NB4 (cell line): ENCODE measurements at places on chromosomes 3 and 15.

GRCh38 chr3:126706631-126707030, 2.6 kb downstream of the CHCHD6 start:
- no peak for DNase-seq

DNA sequence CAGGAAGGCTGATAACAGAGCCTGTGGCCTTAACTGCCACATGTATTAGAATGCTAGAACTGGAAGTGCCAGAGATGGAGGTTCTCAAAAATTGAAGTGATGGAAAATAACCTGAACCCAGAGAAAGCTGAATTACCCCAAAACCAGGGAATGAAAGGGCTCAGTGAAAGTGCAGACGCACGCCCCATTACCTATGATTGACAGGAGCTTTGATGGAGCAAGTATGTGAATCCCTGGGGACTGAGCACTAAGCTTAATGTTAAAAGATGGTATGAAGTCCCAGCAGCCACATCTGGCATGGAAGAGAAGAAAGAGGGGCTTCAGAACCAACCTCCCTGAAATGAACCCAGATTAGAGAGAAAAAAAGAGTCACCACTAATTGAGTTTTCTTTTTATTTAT, 118.4 kb upstream of the FHIT start:
- DNase-seq, result peak; percentile 2

- DNase-seq, result peak; percentile 66
These were observed 35.4 kb downstream of the MCTP2 start for GRCh38 chr15:94266789-94267188.

DNA sequence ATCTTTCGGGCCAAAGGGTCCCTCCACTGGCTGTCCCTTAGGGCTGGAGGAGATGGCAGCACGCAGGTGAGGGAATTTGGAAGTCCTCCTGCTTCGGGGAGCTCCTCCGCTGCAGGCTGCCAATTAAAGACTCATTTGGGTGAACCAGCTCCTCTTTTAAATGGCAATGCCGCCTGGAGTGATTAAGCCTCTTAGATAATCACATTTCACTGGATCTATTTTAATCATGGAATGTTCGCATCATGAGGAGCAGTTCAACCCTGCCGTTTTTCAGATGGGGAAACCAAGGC, 117.9 kb downstream of the LIPC start:
- DNase-seq, result no peak

DNA sequence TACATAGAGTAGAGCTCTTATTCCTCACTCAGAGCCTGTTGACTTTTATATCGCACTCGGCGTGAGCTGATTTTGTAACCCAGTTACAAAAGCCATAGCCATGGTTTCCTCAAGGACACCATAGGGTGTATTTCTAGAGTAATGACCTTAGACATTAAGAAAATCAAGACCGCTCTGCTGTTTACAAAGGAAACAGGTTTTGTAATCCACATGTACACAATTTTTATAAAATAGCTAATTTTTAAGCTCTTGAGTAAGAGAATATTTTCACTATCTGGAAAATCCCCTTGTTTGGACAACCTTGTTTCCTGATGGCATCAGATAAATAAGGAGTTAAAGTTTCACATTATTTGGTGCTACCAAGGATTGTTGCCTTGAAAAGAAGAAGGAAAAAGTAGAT, 104.7 kb downstream of the PGPEP1L start:
- no peak for DNase-seq

DNA sequence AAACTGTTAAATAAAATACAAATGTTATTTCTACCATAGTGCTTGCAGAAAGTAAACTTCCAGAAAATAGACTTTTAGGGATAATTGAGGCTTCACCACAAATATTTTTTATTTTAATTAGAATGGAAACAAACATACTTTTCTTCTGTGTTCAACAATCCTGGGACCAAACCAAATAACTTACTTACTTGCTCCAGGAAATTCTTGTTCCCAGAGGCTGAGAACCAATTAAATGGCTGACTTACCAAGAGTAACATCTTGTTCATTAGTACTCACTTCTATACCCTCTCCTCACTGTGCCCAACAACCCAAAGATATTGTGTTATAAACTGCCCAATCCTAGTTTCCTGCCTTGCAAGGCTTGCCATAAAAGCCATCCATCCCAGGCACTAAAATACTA, 172.2 kb upstream of the PFN2 start:
- no peak for DNase-seq

DNA sequence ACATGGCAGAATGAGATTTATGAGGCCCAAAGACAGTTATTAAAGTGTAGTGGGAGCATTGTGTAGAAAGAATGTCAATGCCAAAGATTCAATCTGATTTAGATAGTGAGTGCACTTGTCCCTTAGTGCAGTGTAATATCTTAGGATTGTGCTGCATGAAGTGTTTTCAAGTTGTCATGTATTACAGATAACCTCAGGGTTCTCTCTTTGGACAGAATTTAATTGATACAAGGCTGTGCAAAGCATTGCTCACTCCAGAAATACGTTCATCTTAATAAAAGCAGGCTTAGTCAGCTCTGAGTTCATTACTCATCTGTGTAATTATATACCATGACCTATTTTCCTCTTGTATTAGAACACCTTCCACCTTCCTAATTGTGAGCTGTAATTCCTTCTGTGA, 16.0 kb upstream of the GPR171 start:
- DNase-seq, result no peak

DNA sequence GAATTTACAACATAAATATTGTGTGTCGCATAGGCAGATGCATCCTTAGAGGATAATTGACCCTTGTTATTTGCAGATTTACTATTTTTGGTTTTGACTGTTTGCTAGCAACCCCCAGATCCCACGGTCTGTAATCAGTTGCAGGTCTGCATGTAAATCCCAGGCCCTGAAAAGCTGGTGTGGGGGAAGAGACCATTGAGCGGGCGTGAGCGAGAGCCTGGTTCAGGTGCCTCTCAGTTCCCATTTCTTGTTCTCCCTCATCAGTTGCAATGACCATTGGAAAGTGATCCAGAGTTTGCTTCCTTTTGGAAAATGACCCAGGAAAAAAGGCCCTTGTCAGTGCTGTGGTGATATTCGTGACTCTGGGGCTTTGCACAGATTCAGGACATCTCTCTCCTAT, 238.9 kb downstream of the UACA start:
- DNase-seq, result no peak

GRCh38 chr3:182717216-182717615, 76.1 kb upstream of the ATP11B start:
- DNase-seq, result no peak
